ENCODE measurements at places on chromosomes 3 and 15. TPM values are rescaled to one million over a fixed set of nuclear protein-coding genes. Genes with fewer than 3 reads are reported as not detected.

The GRM2 gene
- 0.18 TPM for polyA plus RNA-seq

The UMPS gene
- polyA plus RNA-seq = 30.2 TPM

The CORO2B gene
- 5.4 TPM for polyA plus RNA-seq

The GPR27 gene
- 2.6 TPM for polyA plus RNA-seq

The KBTBD8 gene
- polyA plus RNA-seq = 2.7 TPM
